CD4-positive, alpha-beta T cell treated with Interleukin-6 at 100 ng/mL for 8 hours (primary cell): ENCODE measurements at places on chromosomes 2 and 18.

- DNase-seq, result no peak
Measured at GRCh38 chr2:114201781-114202180, 240.7 kb upstream of the DPP10 start.

GRCh38 chr2:215189393-215189792, 51.0 kb upstream of the ABCA12 start:
- DNase-seq, result no peak

GRCh38 chr2:217798191-217798590, 204.6 kb downstream of the TNS1 start:
- no peak for DNase-seq

- no peak for DNase-seq
Measured at GRCh38 chr2:20675701-20676352, 8.9 kb downstream of the GDF7 start.

DNA sequence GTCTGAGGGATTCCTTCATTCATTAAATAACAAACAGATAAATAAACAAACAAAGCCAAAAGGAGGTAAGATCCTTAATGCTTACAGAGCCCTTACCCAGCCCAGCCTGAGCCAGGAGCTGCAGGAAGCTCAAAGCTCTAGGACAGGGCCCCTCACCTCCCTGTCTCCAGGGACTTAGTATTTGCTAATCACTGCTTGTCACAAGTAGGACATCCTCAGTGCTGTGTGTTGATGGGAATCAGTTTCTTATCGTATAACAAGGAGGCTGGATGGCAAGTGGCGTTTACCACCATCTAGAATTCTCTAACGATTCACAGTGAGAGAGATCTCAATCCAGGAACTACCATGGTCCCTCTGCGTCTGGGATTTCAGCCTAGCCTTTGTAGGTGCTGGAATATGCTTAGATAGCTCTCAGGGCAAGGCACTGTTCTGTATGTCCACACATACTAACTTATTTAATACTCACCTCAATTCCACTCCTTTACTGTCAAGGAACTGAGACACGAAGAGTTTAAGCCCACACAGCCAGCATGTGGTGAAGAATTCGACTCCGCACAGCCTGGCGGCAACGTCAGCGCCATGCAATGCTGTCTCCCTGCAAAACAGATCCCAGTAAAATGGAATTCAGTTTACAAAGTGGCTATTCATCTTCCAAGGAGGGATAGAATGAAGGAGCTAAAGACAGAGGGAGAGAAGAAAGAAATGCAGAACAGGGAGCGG, 164.8 kb downstream of the MYCN start:
- DNase-seq, result no peak

- no peak for DNase-seq
Measured at GRCh38 chr2:86809481-86810121, 18.9 kb upstream of the CD8A start.

DNA sequence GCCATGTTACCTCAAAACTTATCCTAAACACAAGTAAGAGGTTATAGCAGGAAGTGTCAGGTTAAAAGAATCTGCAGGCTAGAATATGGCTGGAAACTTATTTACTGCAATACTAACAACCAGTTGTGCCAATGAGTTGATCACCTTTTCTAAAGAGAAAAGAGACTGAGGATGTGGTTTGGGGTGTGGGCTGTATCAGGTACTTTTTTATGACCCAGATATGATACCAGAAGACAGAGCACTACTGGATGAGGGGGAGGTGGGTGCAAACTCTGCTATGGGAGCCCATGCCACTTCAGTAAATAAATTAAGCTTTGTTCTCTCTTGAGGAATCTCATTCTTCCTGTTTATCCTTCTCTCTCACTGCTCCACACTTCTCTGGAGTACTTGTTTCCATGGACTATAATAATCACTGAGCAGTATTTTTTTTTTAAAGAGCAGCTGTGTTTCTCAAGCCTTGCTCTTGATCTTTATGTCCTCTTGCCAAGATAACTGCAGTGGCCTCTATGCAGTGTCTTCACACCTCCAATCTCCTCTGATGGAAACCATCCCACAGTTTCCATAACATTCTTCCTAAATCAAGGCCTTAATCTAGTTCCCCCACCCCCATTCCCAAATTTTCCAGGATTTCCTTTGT, 51.2 kb upstream of the NOSTRIN start:
- DNase-seq, result peak; percentile 70
